IPS DF 19.7 (cell line): ENCODE measurements at places on chromosomes 2 and 18.

DNA sequence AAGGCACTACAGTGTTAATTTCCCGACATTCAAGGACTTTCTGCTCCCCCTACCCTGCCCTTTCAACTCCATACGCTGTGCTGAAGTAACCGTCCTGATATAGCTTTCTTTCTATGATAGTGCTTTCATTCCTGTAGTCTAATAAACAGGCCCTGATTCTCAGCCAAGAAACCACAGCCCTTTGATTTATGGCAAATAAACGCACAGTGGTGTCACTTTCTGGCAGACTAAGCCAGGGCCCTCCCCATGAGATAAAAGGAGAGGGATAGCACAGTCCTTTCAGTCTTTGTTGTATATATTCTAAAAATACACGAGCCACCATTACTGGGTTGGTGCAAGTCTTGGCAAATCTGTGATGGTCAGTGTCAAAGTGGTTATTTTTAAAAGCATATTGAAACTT lies 291.2 kb downstream of the ALPK2 start:
- DNase-seq, result no peak

DNA sequence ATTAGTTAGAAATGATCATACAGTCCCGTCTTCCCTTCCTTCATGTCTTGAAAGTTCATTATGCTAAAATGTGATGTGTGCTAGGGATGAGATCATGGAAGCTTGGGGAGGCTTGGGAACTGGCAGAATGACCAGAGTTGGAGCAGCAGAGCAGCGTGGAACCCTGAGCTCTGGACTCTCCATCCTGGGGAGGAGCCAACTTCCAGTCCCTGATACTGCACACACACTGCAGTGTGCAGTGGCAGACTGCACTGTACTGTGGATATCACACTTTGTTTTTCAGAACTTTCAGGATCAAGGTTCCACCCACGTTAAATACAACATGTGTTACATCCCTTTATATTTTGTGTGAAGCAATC lies 27.3 kb upstream of the GREB1 start:
- no peak for DNase-seq

DNA sequence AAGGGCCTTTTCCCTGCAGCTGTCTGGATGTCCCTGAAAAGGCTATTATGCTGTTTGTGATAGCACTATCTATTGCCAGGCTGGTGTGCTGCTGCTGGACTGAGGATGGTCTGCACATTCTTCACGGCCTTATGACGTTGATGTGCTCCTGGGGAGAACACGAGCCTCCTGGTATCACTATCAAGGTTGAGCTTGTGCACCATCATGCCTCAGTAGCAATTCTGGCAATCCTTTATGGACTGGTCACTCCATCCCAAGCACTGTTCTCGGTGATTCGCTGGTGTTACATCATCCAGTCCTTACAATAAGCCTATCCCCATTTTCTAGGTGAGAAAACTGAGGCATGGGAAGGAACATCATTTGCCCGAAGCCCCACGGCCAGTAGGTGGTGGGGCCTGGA lies 18.2 kb upstream of the CCBE1 start:
- DNase-seq, result no peak

DNA sequence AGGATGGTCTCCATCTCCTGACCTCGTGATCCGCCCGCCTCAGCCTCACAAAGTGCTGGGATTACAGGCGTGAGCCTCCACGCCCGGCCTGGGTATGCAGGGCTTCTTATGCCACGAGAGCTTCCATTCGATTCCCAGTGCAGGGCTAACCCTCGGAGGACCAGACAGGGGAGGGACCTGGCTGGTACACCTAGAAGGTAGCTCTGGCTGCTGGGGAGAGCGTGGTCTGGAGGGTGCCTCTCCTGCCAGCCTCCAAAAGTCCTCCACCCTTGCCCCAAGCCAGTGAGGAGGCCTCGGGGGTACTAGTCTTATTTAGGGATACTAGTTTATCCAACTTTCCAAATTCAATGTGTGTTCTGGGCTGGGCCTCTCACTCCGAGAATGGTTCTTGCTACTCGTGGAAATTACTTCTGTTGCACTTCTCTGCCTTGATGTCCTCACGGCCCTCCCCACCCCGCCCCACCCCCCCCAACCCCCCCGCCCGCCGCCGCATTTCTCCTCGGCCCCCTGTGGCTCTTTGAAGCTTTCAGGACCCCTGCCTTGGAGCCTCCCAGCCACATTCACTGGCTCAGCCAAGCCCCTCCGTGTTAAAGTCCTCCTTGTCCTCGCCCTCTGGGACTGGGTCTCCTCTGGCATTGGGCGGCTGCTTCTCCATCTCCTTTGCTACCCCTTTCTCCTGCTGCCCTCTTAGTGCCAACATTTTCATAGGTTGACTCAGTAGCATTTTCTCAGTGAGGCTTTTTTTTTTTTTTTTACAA lies 143.0 kb upstream of the EPAS1 start:
- no peak for DNase-seq

GRCh38 chr2:241350878-241351639 lies 5.0 kb upstream of the FARP2 start:
- no peak for DNase-seq

- no peak for DNase-seq
These were observed 26.6 kb upstream of the ICOS start for GRCh38 chr2:203909974-203910373.

- no peak for DNase-seq
These were observed 190.4 kb downstream of the FMNL2 start for GRCh38 chr2:152525277-152525838.

DNA sequence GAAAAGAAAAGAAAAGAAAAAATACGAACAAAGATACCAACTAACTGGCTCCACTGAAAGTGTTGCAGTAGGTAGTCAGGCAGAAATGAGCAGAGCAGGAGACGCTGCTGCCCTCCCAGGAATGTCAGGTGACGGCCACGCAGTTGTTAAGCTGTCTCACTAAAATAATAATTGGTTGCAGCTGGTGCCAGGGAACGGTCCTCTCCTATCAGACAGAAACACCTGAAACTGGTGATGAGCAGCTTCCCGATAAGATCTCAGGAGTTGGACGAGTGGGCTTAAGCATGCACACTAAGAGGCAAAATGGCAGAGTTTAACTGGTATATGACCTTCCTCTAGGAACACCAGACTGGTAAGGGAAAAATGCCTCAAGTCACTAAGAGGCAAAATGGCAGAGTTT lies 611.1 kb downstream of the ZEB2 start:
- DNase-seq, result no peak

DNA sequence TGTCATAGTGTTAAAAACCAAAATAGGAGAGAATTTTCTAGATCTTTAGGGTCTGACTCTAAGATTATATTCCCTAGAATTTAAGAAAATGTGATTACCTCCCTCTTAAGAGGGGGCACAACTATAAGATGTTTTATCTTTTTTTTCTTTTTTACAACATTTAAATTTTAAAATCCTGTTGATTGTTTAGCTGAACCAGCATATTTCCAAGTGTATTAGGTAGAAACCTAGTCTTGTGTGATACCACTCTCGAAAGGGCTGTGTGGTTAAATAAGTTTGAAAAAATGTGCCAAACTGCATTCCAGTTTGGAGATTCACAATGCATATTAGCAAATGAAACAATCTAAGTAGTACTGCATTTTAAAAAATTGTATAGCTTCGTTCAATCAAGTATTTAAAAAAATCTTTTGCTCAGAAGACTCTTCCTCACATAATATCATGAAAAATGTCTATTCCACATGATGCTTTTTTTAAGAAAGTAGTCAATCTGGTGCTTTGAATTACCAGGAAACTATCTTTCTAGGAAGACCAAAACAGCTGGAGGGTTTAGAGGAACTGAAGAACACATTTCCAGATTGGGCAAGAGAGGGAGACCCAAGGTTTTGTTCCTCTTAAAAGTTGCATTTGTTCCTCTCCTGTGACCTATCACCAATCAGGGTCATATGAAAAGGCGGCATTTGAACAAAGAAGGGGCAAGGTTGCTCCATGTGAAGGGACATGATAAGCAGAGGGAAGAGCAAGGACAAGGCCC lies 98.8 kb downstream of the DPP4 start:
- no peak for DNase-seq

- DNase-seq, result no peak
These were observed 51.1 kb downstream of the MYO5B start for GRCh38 chr18:50143886-50144285.

GRCh38 chr2:142878031-142878678 lies 691 bp downstream of the KYNU start:
- no peak for DNase-seq

DNA sequence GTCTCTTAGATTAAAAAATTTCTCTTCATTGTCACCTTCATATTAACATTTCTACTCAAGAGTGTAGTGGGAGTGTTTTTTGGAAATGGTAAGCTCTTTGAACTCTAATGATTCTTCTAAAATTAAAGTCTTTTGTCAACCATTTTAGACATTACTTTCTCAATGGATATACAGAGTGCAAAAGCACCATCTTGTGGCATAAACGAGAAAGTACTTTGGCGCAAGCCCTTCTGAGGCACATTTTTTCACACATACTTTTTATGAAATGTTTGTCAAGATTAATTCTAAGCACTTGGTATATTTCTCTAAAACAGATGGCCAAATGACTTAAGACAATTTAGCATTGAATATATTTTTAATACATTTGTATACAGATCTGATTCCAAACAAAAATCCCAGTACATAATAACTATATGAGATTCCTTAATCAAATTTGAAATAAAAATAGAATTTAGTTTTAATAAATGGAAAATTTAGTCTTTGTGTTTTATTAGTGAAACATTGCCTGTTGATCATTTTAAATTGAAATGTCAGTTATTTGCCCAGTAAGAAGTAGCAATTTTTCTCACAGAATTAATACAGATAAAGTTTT lies 63.3 kb upstream of the GALNT5 start:
- DNase-seq, result no peak

DNA sequence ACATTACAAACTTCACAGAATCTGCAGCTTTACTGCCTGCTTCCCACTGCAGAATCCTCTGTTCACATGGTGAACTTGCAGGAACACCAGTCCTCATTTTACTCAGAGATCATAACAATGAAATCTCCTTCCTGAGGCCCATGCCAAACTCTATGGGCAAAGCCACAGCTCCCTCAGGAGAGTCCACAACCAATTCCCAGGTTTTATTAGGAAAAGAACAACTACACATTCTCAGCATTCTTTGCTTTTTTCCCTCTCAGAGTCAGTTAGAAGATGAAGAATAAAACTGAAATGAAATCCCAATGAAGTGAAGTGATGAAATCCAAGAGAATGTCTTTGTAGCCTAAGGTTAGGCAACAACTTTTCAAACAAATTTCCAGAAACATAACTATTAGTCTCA lies 233.7 kb downstream of the DSEL start:
- DNase-seq, result no peak

GRCh38 chr2:226184940-226185615 lies 614.5 kb downstream of the IRS1 start:
- no peak for DNase-seq

DNA sequence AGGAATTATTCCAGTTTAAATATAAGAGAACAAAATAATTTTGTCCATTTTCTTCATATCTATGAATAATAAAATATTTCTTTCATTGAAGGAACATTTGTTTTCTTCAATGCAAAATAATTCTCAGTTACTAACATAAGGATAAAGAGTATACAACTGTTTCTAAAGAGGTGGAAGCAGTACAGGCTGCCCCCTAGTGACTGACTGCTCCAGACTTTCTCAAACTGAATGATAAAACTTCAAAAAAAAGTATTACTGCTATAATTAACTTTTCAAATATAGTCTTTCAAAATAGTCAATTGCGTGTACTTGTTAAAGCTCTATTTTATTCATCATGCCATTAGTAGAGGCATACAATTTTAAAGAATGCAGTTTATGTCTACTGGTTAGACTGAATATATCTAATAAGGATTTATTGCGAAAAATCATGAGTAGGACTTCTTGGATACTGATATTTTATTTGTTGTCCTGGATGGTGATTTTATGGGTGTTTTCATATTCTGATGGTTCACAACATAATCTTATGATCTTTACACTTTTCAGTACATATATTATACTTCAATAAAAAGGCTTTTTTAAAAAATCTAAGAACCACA lies 100.1 kb downstream of the WDPCP start:
- DNase-seq, result no peak

DNA sequence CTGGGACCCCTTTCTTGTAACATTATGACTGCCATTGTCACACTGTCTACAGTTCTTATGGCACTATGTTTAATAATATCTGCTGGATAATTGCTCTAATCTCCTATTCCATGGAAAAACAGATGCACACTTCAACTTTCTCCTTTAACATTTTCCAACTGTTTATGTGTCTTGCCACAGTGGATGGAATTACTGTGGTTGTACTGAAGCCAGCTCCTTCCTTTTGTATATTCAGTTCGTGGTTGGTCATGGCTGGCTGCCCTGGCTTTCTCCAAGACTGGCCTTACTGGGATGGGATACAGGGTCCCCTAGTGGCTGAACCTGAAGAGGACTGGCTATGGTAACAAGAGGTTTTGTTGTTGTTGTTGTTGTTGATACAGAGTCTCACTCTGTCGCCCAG lies 113.9 kb downstream of the SS18 start:
- DNase-seq, result no peak

GRCh38 chr2:101296371-101296770 lies 12.1 kb downstream of the RNF149 start:
- no peak for DNase-seq

- DNase-seq, result no peak
These were observed 85.5 kb downstream of the TMEM247 start for GRCh38 chr2:46564811-46565241.

- no peak for DNase-seq
These were observed 81.6 kb downstream of the DDX1 start for GRCh38 chr2:15672961-15673918.

GRCh38 chr2:117856415-117857210 lies 42.1 kb downstream of the DDX18 start:
- no peak for DNase-seq
